ENCODE measurements at places on chromosomes 3 and 15.

DNA sequence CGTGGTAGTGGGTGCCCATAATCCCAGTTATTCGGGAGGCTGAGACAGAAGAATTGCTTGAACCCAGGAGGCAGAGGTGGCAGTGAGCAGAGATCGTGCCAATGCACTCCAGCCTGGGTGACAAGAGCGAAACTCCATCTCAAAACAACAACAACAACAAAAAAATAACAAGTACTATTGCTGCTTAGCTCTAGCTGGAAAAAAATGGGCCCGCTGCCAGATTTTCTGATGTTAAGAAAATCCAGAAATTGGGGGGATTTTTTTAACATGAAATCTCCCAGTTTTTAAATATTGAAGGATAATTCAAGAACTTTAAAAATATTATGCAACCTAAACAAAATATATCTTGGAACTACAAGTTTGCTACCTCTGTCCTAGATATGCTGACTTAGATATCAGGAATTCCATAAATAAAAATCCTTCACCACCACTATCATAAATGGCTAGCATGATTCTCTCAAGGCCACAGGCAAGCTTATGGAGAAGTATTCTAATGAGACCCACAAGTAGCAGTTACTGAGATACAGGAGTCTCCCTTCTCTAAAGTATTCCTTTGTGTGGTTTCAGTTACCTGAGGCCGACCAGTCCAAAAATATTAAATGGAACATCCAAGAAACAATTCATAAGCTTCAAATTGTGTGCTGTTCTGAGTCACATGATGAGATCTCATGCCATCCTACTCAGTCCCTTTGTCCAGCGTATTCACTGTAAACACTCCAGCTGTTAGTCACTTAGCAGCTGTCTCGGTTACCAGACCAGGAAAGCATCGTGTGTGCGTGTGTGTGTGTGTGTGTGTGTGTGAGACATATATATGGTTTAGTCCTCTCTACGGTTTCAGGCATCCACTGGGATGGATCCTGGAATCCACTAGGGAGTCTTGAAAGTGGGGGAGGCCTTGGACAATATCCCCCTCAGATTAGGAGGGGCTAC is 277.2 kb downstream of the TBL1XR1 start:
- no peak for DNase-seq

GRCh38 chr3:39038165-39038564 is 13.6 kb downstream of the SCN11A start:
- DNase-seq: no peak

GRCh38 chr3:43531835-43532234 is 90.0 kb downstream of the ANO10 start:
- no peak for DNase-seq

- DNase-seq: no peak
Measured at GRCh38 chr15:88938802-88939485, 25.8 kb upstream of the MFGE8 start.

DNA sequence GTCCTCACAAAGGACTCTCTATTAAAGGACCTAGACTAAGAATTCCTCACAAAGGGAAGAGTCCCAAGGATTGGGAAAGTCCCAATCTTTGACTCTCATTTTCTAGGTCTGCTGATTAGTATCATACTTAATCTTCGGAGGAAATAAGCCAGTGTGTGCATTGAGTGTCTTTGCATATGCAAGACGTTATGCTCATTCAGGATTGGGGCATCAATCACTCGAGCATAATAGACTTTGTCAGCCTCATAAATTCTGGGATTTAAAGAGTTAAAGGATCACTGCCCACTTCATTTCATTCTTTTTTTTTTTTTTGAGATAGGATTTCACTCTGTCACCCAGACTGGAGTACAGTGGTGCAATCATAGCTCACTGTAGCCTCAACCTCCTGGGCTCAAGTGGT is 154.3 kb downstream of the RBPMS2 start:
- DNase-seq: no peak

GRCh38 chr3:198079771-198080520 is 119.9 kb downstream of the LMLN start:
- DNase-seq: peak; percentile 90

DNA sequence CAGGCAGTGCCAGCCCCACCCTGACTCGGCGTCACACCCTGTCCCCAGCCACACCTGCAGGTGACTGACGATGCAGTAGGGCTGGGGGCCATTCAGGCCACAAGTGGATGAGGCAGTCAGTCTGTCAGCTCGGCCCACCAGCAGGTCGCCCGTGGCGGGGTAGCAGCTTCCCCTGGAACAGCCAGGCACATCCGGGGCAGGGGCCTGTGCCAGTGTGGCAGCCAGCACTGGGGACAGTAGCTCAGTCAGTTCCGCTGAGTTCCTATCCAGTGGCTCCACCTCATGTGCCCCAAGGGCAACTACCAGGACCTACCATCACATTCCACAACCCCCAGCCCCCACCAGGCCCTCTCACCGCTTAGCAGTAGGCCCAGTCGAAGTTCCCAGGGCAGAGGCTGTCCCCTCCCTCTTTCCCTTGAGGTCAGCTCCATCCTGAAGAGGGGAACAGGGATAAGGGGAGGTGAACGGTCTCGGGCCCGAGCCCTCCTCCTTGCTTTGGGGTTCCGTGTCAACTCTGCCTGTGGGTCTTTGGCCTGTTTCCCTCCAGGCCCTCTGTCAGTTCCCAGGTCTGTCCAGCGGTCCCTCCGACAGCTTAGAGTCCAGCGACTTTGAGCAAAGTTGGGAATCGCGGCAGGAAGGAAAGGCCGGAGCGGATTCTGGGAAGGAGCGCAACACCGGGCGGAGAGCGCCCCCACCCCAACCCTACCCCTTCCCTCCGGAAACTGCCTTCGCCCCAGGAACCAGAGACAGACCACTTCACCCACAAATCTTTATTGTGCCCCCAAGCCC is at the start of gene LAMB2:
Gene LAMB2 (minus strand): TSS at position 614 of the 789 bp plus-strand sequence. CDS start 183 bp downstream, at position 431.
- peak; percentile 63 for DNase-seq

Data from NCI-H526 (cell line).